Renal pelvis (tissue), 12 donors: ENCODE measurements at places on chromosomes 7 and 10.

- no peak for DNase-seq
Measured at GRCh38 chr7:128307061-128307460, 36.6 kb downstream of the RBM28 start.

DNA sequence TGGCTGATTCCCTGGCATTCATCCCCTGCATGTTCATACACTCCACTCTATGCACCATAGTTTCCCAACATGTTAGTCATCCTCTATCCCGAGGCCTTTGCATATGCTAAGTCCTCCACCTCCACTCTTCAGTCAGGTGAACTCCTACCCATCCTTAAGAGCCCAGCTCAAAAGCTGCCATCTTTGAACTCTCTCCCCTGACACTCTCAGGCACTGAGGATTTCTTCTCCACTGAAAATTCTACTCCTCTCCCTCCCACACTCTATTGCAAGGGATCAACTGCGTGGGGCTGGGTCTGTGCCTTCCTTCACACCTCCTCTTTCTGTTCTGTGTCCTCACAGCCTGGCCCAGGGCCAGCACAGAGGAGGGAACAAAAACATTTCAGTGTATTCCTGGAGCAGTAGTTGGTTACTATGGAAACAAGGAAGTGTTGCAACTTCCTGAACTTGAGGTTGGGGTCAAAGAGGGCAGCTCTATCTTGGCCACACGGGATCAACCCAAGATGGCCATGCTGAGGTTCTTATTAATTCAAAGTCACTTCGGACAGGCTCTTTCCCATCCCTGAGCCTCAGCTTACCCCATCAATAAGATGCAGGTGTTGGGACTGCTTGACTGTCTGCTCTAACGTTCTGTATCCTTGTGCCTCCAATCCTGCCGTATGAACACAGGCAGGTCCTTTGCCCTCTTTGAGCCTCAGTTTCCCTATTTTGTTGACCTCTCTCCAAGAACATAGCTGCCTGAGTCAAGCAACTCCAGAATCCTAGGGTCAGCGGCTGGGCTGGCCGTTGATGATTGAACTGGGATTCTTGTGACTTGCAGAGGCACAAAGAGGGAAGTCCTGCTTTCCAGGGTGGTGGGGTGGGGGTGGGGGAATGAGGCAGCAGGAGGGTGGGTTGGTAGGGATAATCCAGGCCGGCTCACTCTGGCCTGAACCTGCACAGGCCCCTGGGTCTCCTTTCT lies 15.5 kb downstream of the ZMIZ1 start:
- peak; percentile 84 for DNase-seq

- DNase-seq = no peak
Measured at GRCh38 chr7:41058986-41059741, 643.7 kb downstream of the INHBA start.

- no peak for DNase-seq
Measured at GRCh38 chr7:1725766-1726630, 55.9 kb downstream of the ELFN1 start.

- DNase-seq = no peak
Measured at GRCh38 chr7:150857276-150858055, 5.1 kb downstream of the AOC1 start.

- peak; percentile 58 for DNase-seq
Measured at GRCh38 chr7:21944616-21945453, 864 bp downstream of the CDCA7L start.

DNA sequence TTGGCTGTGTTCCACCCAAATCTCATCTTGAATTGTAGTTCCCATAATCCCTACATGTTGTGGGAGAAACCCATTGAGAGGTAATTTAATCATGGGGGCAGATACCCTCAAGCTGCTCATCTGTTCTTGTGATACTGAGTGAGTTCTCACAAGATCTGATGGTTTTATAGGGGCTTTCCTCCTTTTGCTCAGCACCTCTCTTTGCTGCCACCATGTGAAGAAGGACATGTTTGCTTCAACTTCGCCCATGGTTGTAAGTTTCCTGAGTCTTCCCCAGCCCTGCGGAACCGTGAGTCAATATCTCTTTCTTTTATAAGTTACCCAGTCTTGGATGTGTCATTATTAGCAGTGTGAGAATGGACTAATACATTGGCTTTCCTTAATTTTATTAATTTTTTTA lies 527.8 kb downstream of the MDFIC start:
- no peak for DNase-seq

DNA sequence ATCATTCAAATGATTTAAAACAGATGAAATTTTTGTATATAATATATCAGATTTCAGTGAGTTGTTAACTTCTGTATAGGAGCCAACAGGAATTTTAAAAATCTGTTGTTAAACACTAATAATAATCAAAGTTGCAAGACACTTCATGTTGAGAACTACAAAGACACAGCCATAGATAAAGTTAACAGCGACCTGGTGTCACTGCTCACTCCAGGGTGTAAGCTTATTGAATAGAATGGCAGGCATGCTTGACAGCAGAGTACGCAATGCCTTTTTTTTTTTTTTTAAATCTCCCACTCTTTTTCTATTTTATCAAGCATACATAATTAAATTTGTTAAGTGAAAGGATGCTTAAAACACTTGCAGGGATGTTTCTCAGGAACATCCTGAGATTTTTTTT lies 32.0 kb downstream of the PCDH15 start:
- no peak for DNase-seq

DNA sequence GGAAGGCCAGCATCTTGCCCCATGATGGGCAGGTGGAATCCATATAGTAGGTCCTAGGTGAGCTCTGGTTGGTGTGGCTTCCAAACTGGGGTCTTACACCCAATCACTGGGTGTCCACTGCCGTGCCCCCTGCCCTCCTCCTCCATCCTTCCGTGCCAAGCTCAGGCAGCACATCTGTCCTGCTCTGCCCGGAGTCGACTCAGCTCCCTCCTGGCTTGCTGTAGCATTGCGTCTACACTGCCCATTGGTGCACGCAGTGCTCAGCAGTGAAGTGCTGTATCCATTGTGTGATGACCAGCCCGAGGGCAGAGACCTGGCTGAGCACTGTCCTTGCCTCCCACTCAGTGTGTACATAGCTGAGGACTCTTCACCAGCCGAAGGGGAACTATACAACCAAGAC lies 148.4 kb downstream of the ADAM12 start:
- DNase-seq = no peak

DNA sequence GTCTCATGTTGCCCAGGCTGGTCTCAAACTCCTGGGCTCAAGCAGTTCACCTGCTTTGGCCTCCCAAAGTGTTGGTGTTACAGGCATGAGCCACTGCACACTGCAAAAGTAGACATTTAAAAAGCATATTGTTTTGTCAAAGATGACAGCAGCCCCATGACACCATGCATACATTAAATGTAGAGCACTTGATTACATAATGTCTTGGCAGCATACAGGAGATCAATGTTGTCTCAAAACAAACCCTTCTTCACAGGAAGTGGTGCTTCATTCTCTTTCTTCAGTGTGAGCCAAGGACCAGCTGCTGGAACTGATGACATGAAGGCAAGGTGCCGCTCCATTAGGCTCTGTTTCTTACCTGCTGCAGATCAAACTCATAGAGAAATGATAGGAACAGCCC lies 218.4 kb downstream of the KLF6 start:
- no peak for DNase-seq

DNA sequence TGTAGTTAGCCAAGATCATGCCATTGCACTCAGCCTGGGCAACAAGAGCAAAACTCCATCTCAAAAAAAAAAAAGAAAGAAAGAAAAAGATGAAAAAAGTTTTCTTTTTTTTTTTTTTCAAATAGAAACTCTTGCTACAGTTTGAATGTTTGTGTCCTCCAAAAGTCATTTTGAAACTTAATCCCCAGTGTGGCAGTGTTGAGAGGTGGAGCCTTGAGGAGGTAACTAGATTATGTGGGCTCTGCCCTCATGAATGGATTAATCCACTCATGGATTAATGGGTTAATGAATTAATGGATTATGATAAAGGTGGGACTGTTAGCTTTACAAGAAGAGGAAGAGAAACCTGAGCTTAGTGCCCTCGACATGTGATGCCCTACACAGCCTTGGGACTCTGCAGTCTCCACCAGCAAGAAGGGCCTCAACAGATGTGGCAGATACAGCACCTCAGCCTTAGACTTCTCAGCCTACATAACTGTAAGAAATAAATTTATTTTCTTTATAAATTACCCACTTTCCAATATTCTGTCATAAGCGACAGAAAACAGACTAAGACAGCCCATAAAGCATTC lies 25.1 kb downstream of the CPEB3 start:
- DNase-seq = no peak

DNA sequence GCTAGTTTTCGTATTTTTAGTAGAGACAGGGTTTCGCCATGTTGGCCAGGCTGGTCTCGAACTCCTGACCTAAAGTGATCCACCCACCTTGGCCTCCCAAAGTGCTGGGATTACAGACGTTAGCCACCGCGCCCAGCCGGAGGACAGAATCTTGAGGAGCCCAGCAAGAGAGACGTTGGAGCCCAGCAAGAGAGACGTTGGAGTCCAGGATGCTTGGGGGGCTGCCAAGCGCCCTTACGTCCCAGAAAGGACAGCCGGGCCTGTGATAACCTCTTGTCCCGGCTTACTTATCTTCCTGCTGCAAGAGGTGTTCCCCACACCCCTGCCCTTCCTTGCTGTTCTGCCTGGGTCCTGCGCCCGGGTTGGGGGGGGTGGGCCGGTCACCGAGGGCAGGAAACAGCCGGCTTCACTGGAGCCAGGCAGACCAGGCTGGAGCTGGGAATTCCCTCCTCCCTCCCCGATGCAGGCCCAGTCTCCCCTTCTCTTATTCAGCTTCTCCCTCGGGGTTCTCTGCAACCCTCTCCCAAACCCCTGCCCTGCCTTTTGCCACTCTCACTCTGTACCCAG lies 1.9 kb upstream of the EPHB4 start:
- DNase-seq = peak; percentile 47

GRCh38 chr10:75294866-75295701 lies 59.3 kb upstream of the COMTD1 start:
- DNase-seq = peak; percentile 94

GRCh38 chr7:45579391-45579801 lies 5.2 kb downstream of the ADCY1 start:
- DNase-seq = no peak

- no peak for DNase-seq
Measured at GRCh38 chr10:117721873-117722272, 179.3 kb downstream of the EMX2 start.

DNA sequence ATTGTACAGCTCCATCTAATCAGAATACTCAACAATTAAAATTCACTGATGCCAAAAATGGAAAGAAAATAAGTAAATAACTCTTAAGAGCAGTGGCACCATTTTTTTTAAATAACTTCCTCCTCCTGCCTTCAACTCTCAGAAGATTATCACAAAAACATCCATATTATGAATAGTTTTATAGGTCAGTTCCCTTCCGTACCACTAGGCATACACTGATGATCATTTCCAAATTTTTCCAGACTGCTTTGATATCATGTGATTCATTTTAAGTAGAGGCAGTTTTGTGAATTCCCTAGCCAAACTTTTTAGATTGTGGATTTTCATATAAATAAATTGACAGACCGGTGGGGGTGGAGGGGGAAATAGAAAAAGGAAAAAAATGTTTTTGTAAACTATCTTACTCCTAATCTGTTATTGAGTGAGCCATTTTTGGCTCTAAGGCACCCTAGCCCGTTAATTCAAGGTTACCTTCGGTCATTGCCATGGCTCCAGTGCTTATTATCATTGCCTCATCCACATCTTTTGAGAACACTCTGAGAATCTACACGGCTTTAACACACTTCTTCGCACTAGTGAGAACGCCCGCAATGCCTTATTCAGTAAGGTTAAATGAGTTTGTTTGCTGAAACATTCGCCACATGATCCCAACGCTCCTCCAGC lies 1.0 kb downstream of the FAM107B start:
- DNase-seq = no peak

DNA sequence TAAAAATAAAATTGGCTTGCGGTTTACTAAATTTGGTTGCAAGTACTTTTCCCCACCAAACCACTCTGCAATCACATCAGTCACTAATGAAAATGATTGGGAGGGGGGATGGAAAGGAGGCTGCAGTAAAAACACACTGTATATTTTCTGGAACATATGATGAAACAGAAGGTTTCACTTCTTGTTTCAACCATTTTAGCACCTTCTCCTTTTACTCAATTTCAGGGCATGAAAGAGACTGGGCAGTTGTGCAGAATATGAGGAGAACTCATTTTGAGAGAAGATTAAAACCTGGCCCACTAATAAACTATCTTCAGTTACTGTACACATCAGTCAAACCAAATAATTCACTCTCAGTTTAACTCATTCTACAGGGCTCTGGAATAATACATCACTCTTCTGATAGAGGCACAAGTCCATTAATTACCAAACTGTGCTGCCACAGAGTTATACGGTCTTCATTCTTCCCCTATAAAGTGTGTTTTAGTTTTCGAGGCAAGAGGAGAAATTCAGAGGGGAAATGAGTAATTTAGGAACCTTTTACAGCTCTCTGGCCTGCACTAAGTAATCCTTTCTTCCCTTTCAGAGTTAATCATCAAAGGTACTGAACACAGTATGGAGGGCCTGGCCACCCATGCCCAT lies 25.5 kb downstream of the JAZF1 start:
- no peak for DNase-seq

DNA sequence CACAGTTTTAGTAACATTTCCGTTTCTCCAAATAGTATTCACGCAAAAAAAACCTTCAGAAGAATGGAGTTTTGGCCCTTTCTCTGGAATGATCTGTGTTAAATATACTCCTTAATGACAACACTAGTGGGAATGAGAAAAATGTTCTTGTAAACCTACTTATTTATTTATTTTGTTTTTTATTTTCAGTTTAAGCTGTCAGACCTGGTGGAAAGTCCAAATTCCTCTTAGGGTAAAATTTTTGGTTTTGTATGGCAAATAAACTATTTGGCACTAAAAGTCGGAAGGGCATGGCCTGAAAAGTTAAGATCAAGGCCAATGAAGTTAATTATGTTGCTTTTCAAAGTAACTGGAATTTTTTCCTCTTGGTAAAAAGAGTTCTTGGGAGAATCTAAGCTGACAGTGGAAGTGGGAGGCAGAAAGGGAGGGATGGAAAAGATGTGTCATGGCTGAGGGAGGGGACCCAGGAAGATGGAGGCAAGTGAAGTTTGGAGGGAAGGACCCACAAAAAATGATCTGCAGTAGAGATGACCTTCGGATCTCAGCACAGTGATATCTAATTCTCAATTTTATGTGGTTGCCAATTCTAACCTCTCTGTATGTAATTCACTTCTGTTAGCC lies 33.5 kb upstream of the VPS41 start:
- DNase-seq = no peak

DNA sequence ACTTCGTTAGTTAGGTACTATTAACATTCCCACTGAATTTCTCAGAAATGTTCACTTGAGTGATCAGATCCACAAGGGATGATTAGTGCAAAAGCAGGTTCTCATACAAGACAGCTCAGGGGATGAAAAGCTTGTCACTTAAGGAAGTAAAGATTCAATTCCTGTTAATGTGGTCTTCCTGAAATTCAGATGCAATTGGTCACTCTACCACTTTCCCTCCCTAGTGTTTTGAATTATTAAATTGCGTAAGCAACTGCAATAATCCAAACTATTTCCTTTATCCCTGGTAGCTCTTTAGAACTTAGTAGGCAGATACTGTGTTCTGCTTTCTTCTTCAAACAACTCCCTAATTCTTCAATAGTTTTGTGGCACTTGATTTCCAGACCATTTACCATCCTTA lies 121.4 kb downstream of the MAGI2 start:
- DNase-seq = no peak
